H4 (cell line): ENCODE measurements at places on chromosomes 13 and 19.

- DNase-seq, result no peak
These were observed 60.2 kb upstream of the RAP2A start for GRCh38 chr13:97373787-97374186.

- DNase-seq, result no peak
These were observed 65.6 kb downstream of the COL4A2 start for GRCh38 chr13:110372676-110373075.

DNA sequence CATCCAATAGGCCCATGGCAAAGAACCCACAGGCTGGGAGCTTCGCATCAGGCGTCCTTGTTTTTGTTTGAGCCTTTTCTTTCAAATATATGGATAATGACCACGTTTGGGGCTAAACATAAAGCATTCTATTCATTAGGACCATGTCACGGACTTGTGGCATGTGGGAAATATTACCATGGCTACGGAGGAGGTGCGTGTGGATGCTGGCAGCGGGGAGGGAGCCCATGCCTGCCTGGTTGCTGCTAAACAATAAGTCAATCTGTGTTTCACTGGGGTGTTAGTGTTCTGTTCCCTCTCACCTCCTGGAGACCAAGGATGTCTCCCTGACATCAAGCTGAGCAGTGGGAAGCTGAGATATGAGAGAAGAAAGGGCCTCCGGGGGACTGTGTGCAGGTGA lies 121.1 kb downstream of the IRS2 start:
- no peak for DNase-seq

DNA sequence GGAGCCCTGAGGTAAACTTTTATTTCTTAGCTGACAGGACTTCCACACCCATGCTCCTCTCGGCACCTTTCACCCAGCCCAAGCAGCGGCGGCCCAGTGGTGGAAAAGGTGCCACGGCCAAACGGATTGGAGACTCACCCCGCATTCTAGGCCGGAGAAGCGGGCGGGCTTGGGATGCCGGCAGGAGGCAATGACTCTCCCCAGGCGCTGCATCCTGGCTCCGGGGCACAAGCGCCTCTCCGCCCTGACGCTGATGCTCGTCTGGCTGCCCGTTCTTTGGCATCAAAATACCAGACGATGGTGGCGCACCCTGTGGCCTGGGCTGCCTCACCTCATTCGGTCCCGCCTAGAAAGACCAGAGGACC lies 6.7 kb upstream of the ZNF606 start:
- no peak for DNase-seq

GRCh38 chr13:114309806-114310410 lies 4.4 kb upstream of the CHAMP1 start:
- no peak for DNase-seq

DNA sequence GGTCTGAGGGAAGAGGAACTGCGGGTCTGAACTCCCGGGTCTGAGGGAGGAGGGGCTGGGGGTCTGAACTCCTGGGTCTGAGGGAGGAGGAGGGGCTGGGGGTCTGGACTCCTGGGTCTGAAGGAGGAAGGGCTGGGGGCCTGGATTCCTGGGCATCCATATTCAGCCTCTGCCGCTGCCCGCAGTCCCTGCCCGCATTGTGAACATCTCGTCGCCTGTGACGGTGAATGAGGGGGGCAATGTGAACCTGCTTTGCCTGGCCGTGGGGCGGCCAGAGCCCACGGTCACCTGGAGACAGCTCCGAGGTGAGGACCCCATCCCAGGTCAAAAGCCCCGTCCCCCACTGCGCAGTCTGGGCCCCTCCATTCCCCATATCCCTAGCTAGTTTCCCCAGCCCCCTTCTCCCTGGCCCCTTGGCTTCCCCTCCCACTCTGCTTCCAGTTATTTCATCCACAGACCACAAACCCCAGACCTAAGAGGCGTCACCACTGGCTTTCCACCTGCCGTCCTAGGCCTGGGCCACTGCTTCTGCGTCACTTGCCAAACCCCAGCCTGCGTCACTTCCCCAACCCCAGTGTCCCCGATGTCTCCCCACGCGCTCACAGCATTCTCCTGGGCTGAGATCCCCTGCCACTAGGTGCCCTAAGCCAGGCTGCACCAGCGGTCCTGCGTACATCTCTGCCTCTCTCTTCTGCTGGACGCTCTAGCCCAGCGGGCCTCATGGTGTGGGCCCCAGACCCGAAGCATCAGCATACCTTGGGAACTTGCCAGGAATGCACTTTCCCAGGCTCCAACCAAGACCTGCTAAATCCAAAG lies 13.9 kb downstream of the IGLON5 start:
- DNase-seq, result no peak

DNA sequence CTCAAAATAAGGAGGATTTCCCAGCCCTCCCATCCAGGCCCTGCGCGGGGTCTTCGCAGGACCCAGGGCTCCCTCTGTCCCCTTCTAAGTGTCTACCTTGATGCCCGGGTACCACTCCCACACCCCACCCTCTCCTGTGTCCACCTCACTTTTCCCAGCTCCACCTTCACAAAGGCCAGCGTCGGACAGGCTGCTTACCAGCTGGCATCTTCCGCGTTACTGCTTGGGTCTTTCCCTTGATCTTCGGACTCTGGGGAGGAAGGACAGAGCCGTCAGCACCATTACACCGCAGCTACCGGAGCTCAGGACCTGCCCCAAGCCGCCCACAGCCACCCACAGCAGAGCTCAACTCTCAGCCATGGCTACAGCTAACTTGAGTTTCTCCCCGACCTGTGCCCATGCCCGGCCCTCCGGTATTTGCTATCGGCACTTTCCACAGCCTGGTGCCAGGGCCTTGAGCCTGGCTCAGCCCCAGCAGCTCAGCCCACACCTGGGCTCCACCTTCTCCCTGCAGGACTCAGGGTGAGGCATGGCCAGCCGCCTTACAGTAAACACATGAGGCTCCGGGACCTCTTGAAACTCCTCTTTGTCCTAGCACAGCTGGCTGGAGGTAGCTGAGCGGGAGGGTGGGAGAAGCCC lies 3.8 kb downstream of the C13orf46 start:
- no peak for DNase-seq

DNA sequence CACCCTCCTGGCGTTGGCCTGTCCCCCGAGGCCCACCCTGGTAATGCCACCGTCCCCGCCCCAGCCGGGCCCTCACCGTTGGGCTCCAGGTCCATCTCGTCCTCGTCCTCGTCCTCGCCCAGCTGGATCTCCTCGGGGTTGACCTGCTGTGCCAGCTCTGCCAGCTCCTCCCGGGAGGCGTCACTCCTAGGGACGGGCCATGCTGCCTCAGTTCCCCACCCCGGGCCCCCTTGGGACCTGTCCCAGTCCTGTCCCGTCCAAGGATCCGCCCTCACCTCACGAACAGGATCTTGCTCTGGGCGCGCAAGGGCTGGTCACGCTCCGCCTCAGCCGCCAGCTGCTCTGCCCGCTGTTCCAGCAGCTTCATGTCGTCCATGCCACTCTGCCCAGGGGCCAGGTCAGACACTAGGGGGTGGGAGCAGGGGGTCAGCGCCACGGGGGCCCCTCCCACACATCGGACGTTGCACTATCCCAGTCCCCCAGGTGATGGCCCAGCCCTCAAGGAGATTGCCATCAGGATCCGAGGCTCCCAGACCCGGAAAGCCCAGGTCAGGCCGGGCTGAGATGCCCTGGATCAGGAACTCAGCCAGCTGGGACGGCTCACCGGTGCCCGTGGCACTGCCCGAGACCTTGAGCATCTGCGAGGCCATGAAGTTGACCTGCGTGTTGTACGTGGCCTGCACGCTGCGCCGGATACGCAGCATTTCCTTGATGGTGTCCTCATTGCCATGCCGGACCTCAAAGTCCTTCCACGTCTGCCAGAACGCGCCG lies 9.5 kb downstream of the XAB2 start:
- no peak for DNase-seq
